CD4-positive, alpha-beta memory T cell (primary cell): ENCODE measurements at places on chromosomes 13 and 19.

DNA sequence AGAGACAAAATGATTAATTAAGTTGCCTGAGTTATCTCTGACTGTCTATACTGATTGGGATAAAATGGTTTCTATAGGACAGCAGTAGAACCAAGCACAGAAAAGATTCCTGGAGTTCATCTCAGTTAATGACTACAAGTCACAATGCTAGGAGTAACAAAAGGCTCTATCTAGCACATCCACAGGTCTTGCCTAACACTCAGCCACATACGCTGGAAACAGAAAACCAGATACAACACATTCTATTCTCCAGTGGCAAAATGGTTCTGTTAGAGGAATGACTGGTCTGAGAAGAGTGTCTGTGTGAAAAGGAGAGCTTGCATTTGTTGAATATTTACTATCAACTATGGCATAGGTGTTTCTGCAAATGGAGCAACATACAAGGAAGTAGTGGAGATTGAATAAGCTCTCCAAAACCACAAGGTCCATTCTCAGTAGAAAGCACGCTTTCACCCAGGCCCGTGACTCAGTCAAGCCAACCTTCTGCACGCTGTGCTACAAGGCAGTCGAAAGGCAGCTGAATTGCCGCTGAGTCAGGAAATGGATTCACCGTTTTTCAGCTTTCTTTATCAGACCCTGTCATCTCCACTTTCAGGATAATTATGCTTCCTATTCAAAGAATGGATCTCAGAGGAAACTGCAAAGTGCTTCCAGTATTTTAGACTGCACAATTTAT lies 761.5 kb downstream of the EFNB2 start:
- DNase-seq = no peak

- no peak for DNase-seq
These were observed 2.8 kb upstream of the ZNF543 start for GRCh38 chr19:57317503-57317902.

DNA sequence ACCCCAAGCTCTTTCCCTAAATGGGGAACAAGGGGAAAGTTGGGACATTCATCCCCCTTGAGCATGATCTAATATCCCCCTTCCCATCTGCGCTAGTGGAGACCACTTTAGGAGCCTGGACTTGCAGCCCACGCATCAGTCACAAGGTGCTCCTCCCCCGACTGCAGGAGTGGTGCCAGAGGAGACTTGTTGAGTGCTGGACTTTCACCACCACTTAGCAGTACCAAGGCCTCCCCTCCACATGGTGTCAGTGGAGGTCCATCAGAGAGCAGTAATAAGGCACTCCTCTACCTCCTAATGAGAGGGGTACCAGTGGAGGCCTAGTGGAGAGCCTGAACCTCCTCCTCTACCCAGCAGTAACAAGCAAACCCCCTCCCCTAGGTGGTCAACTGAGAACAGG lies 22.5 kb downstream of the CAB39L start:
- DNase-seq = peak; percentile 14

GRCh38 chr19:13869281-13869680 lies 7.7 kb upstream of the NANOS3 start:
- DNase-seq = no peak

DNA sequence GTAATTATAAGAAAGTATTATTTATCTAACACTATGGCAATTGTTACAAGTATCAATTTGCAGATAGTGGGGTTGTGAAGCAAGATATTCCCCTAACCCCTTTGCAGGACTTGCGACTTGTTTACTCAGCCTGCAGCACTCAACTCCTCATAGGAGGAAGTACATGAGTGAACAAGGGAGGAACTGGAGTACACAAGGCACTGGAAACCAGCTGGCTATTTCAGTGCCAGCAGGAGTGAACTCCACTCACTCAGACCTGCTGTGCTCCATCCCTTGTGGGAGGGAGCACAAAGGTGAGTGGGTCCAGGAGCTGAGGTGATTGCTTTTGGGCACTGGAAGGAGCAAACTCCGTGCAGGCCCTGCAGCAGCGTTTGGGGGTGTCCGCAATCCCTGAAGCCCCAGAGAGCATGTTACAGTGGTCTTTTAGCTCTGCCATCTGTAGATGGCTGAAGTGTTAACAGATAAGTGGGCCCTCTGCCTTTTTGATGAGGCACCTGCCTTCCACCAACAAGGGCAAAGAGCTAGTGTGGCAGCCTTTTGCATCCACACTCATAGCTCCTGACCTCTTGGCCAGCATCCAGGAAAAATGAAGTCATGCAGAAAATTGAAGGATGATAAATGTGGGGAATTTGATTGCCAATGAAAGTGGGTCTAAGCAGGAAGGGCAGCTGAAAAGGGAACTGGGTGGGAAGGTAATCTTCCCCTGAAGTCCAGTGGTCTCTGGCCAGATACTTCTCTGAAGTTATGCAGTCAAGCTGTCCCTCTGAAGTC lies 802.2 kb upstream of the MIR17HG start:
- no peak for DNase-seq

GRCh38 chr19:40200341-40201099 lies 9.3 kb downstream of the MAP3K10 start:
- no peak for DNase-seq

DNA sequence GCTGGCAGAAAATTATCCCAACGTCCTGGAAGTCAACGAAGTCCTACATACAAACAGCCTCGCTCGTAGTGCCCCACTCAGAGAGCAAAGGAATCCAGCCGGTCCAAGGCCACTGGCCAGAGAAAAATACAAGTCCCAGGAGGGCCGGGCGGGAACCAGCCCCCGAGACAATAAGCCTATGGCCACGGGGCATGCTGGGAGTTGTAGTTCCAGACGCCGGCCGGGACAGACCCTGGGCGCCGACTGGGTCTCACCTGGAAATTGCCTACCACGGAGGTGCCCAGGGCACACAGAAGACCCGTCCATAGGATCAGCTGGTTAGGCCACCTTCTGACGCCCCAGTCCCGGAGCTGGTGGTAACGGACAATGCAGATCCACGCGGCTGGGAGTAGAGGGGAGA lies 5.4 kb downstream of the TMEM150B start:
- DNase-seq = no peak

- no peak for DNase-seq
These were observed 1.2 kb downstream of the ZNF233 start for GRCh38 chr19:44260695-44261446.

DNA sequence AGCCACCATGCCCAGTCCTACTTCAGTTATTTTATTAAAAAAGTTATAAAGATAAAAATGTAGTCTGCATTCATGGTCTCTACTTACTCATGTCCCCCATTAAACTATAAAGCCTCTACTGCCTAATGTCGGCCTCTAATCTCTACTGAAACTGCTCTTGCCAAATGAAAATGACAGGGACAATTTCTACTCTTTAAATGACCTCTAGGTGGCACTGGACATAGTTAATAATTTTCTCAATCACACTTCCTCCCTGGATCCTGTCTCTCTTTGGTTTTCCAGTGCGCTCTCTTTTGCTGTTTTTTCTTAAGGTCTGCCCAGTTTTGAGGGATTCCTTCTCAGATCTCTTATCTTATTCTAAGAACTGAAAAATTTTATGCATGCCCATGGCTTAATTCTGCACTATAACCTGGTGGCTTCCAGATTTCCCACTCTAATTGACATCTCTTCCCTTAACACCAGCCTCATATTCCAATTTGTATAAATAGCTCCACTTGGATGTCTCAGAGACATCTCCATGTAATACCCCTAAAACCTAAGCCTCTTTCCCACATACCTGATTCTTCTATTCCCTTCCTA lies 54.3 kb downstream of the MTMR6 start:
- DNase-seq = peak; percentile 9

DNA sequence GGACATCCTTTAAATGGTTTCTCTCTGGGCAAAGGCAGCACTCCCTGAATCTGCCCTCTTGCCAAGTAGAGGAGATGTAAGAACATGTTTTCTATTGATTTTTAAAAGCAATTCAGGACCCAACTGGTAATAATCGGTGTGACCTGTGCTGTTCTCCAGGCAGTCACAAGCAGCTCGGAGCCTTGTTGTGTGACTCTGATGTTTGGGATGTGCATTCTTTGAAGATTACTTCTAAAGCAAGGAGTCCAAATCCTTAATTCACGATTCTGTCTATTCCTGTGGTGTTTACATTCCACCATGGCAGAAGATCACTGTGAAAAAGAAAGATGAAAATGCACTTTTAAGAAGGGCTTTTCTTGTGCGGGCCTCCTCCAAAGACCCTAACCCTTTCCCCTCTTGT lies 122.3 kb upstream of the ZNF536 start:
- no peak for DNase-seq

DNA sequence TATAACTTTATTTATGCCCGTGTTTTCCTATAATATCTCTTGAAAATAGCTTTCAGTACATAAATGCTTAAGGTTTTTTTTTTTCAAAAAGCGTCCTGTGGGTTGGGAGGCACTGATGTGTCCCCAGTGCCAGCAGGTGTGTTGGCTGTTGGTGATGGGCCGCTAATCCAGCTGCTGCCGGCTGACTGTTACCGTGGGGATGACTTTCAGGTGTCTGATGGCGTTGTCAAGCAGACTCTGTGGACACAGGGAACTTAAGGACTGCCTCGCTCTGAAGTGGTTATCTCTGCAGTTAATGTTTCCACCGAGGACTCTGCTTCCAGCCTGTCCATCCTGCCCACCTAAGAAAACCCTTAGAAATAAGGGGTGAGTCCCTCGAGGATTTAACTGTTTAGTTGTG lies 94.5 kb downstream of the ANKRD10 start:
- DNase-seq = no peak

- no peak for DNase-seq
These were observed 55.7 kb upstream of the DCT start for GRCh38 chr13:94535231-94535630.

DNA sequence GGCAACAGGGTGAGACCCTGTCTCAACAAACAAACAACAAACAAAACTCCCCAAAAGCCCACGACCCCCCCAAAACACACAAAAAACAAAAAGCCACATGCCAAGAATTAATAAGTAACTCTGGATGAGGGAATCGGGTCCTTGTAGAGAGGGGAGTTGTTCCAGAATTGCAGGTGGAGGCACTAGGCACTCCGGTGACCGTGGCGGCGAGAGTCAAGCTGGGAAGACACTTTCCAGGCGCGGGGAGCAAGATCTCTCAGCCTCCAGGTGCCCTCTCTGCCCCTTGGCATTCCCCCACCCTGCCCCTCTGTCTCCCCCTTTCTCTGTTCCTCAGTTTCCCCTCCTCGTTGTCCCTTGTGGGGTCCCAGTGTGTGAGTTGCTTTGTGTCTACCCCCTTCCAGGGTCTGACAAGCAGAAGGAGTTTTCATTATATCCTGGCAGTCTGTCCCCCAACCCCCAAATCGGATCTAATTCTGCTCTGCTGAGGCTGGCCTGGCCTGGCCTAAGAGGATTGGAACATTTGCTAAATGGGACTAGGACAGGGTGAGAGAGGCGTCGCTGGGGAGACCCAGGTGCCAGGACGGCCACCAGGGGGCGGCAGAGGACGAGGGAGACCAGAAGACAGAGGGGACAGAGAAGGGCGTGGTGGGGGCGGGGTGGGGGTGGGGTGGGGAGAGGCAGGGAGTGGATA lies 8.3 kb upstream of the CRX start:
- DNase-seq = peak; percentile 59

DNA sequence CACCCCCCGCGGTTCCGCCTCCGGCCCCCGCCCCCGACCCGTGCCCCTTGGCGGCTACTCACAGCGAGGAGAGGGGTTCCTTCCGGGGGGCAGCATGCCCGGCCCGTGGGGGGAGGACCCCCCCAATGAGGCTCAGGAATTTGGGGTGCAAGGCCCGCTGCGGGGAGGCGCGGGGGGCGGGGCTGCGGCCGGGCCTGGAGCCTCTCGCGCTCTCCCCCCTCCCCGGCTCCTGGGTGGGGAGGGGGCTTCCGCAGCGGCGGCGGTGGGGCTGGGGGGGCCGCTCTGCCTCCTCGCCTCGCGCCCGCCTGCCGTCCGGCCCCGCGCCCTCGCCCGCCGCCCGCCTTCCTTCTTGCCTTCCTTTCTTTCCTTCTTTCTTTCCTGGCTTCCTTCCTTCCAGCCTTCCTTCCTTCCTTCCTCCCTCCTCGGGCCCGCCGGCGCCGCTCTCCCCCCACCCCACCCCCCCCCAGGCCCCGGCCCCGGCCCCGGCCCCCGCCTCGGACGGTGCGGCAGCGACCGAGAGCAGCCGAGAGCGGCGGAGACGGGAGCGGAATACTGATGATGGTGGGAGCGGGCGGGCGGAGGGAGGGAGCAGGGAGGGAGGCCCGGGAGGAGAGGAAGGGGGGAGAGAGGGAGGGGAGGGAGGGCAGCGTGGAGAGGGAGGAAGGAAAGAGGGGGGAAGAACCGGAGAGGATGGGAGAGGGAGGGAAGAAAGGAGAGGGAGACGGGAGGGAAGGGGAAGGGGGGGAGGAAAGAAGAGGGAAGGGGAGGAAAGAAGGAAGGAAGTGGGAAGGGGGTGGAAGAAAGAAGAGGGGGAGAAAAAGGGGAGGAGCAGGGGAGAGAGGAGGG lies at the start of gene LRRC4B:
Gene LRRC4B (minus strand): TSS at position 554 of the 846 bp plus-strand sequence. CDS start 19,597 bp downstream, outside the sequence.
- no peak for DNase-seq

GRCh38 chr13:41512441-41512840 lies 55.1 kb downstream of the RGCC start:
- no peak for DNase-seq

DNA sequence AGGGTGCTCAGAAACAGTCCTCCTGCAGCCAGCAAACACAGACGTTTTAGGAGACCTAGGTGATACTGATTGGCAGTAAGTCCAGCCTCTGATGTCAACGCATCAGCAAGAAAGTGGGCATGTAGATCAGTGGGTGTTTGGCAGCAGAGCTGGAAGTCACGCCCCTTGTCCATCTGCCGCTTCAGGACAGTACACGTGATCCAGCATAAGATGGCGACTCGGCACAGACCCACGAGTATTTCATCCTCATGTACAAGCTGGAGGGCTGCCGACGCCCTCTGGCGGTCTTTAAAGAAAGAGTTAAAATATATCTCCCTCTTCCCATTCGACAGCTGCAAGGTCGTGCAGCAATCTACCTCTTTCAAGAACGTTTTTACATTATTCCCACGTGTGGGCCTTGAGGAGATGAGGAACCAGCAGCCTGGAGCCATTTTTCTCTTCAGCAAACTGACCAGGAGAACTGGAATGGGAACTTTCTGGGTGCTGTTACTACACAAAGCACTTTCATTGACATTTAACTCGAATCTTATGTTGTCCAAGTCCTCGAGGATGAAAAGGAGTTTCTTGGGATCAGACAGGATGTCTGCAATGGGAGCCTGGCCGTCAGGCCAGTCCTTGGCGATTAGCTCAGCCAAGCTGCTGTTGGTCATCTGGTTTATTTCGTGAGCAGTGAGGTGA lies 22.3 kb downstream of the NLRP11 start:
- DNase-seq = peak; percentile 2

- DNase-seq = no peak
These were observed 15.9 kb downstream of the BCAM start for GRCh38 chr19:44824761-44825160.

GRCh38 chr19:50330365-50331078 lies 1.3 kb upstream of the KCNC3 start:
- peak; percentile 84 for DNase-seq
